ENCODE measurements at places on chromosomes 11 and 22.

DNA sequence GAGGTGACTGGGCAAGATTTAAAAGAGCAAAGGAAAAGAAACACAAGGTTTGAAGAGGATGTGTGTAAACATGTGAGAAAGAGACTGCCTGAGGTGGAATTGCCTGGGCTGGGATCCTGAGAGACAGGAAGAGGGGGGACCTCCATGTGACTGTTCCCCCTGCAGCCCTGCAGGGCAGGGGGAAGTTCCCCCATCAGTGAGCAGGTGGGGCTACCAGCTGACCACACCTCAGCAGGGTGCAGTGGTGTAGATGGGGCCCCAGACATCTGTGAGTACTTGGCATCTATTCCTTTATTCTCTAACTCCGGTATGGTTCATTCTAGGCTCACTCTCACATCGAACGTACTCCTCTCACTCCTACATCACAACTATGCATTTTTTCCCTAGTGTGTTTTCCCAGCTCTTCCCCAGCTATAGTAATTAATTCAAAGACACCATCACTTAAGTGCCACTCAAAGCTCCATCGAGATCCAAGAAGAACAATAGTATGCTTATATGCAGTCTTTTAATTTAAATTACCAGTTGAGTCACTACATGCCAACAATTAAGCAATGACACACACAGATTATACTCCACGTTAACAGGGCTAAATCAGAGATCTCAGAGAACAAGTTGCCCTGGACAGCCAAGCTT, 42.7 kb downstream of the LGR4 start:
- DNase-seq, result no peak

DNA sequence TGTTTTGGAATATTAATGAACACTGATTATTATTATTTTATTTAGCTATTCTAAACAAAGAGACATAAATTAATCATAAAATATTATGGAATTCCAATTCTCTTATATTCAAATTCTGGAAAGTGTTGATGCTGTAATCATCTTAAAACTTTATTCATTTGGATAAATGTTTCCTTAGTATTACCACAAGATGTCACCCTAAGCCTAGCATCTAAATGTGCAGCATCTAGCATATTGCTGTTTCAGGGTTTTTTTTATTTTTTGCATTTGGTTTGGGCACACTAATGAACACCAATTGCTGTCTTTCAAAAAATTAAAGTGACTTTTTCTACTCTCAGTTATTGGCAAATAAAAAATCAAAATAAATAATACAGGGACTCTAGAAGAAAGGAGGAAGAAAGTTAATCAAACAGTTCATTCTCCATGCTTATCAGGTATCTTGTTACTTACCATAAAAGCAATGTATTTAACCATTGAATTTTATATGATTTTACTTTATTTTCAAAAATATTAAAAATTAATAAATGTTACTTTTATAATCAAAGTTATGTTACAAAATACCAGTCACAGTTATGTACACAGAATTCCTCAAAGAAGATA, 31.8 kb downstream of the DLG2 start:
- DNase-seq, result no peak

- DNase-seq, result no peak
These were observed 50.3 kb downstream of the GRAMD1B start for GRCh38 chr11:123480290-123480815.

DNA sequence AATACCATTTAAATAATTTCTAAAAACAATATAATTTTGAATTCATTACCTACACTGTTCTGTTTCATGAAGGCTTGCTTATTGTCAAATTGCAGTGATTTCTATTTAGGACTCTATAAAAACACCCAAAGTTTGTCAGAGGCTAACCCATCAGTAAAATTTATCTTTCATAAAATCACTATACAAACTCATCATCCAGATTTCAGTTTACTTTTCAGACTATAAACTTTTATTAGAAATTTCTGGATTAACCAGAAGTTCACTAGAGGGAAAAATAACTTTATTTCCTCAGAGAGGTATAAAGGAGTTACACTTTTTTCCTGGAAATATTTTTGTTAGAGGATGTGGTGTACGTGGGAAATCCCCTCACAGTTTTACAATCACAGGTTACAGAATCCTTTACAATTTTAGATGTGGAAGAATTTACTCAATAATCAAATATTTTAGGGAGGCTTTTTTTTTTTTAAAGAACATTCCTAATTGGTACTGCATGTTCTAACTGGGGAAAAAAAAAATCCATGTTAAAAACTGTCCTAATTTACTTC, 176.7 kb downstream of the SWAP70 start:
- no peak for DNase-seq

DNA sequence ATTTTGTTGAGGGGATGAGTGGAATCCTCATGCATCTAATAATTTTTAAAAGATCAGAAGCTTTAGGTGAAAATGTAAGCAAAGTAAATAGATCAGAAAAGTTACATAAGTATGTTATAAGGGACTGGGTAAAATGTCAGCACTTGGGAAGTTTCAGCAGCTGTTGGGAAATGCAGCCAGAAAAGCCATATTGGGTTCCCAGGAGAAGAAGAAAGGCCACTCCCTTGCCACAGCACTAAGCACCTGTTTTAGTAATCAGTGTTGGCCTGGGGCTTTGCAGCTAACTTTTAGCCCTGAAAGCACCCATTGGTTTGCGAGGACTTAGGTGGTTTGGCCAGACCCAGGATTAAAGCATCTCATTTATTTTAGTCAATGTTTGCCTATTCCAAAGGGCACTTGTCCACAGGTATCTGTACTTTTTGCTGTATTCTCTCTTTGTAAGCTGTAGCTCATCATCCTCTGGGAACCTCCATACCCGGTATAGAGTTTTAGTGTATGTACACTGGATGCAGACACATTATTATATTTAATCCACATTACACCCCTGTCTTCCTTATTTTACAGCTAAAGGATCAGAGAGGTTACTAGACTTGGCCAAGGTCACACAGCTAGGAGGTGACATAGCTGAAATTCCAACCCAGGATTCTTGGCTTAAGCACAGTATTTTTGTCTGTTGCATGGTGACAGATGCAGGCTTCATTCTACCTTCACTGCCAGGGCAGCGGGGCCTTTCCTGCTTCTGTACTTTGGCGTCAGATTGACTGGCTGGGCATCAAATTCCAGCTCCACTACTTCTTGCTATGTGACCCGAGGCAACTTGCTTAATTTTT, 127.7 kb upstream of the SESN3 start:
- no peak for DNase-seq

- no peak for DNase-seq
These were observed 32.2 kb upstream of the TRIM29 start for GRCh38 chr11:120169981-120170698.

DNA sequence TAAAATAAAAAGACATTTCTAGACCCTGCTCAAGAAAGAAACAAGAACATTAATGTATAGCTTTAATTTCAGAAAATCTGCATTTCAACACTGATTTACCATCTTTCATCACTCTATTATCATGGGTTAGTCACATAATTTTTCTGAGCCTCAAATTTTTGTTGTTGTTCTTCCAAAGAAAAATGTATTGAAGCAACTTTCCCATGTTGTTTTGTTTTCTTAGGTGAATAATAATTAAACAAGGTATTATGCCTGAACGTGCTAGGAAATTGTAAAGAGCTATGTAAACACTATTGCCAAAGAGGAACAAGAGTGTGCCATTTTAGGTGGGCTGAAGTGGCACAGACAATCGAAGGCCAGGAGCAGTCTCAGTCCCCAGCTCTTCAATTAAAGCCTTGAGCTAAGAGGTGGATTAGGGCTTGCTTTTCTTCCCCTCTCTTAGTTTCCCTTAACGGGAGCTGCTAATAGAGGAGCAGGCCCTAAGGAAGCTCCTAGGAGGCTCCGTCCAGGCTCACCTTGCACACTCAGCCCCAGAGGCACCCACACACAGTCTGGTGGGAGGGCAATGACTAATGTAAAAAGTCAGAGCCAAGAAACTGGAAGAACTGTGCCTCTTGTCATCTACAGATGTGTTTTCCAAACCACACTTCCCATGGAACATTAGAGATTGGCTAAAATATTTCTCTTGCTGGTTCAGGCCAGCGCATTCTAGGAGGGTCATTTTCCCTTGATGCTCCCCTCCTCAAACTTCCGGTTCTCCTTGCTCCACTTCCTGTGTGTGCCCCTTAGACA, 8.8 kb upstream of the UBASH3B start:
- no peak for DNase-seq

DNA sequence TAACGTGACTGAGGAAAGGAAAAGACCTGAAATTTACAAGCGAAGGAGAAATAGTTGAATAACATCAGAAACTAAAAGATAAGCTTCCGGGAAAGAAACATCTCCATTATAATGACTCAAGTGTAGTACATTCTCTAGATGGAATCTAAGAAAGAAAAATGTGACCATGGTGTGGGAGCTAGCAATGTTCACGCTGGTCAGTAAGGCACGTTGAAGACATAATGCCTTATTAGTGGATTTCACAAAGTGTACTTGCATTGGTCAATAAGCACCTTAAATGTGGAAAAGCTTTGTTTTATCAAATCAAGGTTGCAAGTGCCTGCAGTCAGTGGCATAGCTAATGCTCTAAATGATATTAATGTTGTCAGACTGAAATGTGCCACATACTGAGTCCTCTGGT, 2.8 kb upstream of the LARGE1 start:
- DNase-seq, result no peak

DNA sequence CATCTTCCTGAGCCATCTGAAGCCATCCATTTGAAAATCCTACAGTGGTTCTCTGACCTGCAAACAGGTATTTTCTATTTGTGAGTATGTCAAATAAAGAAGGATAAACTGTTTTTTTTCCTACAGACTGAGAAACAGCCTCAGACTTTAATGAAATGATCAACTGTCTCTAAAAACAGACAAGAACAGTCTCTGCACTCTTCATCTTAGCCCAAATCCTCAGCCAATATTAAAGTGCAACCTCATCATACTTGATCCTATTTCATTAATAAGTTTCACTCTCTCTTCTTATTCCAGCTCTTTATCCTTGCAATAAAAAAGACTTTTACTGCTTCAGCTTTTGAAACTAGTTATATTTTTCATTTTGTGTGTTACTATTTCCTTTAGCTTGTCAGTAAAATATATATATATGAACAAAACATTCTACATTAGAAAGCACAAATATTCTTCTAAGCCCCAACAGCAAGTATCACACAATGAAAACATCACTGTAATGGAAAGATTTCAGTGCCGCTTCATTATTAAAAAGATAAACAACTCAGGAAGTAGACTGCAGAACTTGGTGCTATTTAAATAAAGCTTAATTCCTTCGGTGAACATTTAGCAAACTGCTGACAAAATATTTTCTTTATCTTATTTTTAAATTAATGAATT, 45.5 kb upstream of the FAT3 start:
- no peak for DNase-seq

DNA sequence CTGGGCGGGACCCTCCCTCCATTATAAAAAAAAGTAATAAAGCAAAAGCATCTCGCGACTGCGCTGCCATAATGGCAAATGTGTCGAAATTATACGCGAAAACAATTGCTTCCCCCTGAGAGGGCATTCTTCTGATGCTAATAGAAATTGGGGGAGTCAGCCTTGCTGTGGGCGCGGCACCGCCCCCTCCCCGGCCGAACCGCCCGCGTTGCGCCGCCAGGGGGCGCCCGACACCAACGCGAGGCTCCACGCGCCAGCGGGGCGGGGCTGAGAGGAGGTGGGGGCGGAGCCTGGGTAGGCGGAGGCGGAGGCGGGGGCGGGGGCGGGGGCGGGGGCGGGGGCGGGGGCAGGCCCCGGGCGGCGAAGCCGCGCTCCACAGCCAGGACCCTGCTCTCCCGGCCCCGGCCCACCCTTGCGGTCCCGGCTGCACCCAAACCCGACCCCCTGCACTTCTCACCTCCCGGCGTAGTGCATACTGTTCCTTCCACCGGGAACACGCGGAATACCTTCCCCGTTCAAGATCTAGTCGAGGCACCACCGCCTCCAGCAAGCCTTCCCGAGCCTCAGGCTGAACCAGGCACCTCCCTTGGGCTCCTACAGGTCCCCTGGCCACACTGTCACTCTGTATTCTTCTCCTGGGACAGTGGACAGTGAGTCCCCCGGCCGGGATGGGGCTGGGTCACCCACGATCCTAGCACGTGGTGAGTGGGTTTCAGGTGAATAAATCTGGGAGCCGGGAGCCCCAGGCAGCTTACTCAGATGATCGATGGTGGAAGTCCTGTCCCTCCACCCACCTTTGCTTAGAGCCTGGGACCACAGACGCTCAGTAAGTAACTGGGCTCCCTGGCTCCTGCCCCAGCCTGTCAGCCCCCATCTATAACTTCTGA, 15.5 kb upstream of the UPK3A start:
- DNase-seq, result peak; percentile 90

DNA sequence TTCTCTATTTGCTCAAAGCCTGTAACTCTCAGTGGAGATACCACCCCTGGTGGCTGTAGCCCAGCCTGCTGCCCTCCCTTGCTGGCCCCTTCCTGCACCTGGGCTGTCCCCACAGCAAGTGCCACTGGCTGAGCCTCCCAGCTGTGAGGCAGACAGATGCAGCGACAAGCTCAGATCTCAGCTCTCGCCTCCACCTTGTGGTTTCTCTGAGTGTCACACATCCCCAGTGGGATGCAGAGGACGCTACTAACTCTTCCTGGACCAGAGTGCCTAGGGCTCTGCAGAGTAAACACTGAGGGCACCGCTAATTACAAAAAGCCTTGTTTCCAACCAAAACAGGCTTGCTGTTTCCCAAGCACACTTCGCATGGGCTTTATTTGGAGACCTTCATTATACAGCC, 8.9 kb downstream of the YPEL1 start:
- DNase-seq, result no peak

- DNase-seq, result no peak
These were observed 284.3 kb upstream of the ISX start for GRCh38 chr22:34781681-34782080.

DNA sequence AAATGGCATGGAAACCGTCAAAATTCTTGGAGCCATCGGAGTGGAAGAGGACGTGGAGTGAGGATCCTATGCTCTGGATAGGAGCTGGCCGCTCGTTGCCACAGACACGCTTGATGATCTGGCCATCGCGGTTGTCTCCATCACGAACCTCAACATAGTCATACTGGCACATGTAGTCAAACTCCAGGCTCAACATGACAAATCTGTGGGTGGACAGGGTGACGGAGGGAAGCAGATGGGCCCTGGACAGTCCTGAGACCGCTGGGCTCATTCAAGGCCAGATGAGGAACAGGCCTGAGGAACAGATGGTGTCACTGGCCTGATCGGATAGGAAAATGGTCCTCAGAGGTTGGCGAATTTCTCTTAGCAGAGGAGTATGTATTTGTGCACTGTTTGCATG, 51.3 kb upstream of the SLC1A2 start:
- no peak for DNase-seq

All from testis (tissue), 5 donors.